Skin of body (tissue), 3 donors: ENCODE measurements at places on chromosomes 12 and 14.

DNA sequence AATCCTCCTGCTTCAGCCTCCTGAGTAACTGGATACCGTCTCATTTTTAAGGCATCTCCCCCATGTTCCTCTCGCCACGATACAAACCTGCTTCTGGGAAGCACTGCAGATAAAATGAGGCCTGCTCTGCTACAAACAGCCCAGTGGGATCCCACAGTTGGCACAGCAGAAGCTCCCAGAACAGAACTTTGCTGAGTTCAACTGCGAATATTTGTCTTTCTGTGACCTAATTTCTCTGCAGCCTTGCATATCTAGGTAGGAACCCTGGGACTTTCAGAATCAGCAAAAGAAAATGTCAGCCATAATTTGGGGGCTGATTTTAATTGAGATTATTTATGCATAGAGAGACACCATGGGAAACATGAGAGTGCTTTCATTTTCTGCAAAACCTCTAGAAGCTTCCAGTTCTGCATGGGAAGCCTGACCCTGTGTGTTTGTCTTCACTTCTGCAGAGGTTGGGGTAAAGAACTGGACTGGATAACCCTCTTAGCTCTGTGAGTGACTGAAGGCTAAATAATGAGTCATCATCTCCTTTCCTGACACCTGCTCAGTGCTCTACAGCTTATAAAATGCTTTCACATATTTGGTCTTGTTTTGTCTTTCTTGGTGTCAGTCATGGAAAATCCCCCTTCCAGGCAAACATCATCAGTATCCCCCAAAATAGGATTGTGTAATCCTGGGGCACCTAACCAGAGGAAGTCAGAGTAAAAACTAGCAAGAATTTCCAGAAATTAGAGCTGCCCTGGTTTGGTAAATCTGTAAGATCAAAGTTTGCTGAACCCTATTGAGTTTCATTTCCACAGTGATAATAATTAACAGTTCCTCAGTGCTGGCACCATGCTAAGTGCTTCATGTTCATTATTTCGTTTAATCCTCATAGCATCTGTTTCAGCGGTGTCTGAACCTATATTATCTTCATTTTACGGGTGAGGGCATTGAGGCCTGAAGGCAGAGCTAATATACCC is 185.8 kb downstream of the SLC15A4 start:
- no peak for DNase-seq

GRCh38 chr14:53331921-53332320 is 178.8 kb upstream of the DDHD1 start:
- DNase-seq, result no peak

DNA sequence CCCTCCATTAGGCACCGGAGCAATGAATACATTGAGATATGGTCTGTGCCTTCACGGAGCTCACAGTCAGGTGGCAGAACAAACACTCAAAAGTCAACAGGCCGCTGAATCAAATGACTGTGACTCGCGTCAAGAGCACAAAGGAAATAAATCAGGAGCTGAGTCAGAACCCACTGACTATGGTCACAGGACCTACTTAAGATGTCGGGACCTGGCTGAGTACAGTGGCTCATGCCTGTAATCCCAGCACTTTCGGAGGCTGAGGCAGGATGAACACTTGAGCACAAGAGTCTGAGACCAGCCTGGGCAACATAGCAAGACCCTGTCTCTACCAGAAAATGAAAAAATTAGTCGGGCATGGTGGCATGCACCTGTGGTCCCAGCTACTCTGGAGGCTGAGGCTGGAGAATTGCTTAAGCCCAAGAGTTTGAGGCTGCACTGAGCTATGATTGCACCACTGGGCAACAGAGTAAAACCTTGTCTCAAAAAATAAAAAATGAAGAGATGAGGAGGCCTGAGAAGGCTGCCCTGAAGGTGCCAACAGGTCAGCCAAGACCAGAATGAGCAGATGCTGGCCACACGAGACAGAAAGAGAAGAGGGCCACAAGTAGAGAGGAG is 19.9 kb downstream of the TMEM233 start:
- DNase-seq, result no peak

GRCh38 chr12:104414581-104415341 is 42.0 kb upstream of the CHST11 start:
- no peak for DNase-seq

GRCh38 chr14:21308132-21308478 is 28.2 kb downstream of the RPGRIP1 start:
- no peak for DNase-seq

- no peak for DNase-seq
These were observed 186.6 kb upstream of the OR4E1 start for GRCh38 chr14:21860172-21860571.
